ENCODE measurements at places on chromosomes 1 and 21.
A peak's percentile ranks its signal among the peaks of the same experiment; 100 is the strongest.

- no peak for DNase-seq
These were observed 21.5 kb upstream of the ATP5PO start for GRCh38 chr21:33937146-33937545.

- no peak for DNase-seq
These were observed 186.6 kb downstream of the AK5 start for GRCh38 chr1:77468257-77468948.

DNA sequence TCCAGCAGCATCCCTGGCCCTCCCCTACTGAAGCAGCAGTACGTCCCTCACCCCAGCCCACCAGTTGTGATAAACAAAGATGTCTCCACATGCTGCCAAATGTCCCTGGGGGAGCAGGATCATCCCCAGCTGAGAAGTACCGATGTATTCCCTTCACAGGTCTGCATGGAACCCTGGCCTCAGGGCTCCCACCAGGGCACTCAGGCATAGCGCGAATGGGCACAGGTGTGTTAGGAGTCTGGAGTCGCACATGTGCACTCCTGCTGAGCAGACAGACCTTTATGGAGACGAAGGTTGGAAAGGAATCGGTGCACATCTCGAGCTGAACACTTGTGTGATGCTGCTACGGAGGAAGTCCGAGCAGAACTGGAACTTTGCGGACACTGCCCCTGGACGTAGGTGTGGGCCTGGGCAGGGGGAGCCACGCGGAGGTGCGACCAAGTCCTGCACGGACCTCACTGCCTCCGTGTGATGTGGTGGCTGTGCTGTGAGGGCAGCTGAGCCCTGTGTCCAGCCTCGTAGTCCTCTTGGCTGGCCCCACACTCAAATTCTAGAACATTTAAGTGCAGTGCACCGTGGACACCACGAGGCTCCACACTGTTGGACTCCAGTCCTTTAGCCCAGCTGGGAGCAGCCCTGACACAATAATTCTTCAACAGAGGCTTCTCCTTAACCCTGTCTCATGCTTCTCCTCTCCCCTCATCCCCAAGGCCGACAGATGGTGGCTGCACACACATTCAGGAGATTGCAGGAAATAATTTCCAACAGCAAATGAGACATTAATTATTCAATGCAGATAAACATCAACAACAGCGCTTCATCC, 43.4 kb downstream of the RSPH1 start:
- DNase-seq: no peak

DNA sequence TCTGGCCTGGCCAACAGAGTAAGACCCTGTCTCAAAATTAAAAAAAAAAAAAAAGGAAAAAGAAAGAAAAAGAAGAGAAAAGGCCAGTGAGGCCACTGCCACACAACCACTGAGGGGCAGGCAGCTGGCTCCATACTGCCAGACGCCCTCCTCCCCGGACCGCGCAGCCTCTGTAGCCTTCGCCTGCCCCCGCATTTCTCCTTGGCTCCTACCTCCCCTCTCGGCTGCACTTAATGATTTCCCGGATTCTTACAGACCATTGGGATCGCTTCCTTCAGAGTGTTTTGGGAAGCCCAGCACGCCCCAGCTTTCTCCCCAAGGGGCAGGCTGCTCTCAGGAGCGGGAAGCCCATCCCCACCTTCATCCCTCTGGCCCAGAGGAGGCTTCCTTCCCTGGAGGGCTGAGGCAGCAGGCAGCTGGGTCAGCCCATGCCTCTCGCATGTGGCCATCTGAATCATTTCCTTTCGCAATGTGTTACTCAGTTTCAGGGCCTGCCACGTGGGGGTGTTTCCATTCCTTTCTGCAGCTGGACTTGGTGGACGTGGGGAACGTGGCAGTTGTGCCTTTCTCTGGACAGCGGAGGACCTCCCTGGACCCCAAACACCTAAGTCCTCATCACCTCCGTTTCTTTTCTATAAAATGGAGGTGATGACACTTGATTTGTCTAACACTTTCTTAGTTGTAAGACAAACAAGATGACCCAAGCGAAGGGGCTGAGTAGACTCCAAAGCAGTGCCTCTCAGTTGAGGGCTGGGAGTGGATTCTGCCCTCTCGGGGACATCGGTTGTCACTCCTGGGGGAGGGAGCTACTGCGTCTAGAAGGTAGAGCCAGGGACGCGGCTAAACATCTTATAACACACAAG, 2.3 kb downstream of the SLC2A5 start:
- DNase-seq: no peak

- DNase-seq: peak; percentile 66
These were observed 8.4 kb downstream of the CFAP45 start for GRCh38 chr1:159891275-159892157.

GRCh38 chr1:178301141-178301540, 195.6 kb downstream of the CLEC20A start:
- no peak for DNase-seq
